ENCODE measurements at places on chromosomes 2 and 18.

DNA sequence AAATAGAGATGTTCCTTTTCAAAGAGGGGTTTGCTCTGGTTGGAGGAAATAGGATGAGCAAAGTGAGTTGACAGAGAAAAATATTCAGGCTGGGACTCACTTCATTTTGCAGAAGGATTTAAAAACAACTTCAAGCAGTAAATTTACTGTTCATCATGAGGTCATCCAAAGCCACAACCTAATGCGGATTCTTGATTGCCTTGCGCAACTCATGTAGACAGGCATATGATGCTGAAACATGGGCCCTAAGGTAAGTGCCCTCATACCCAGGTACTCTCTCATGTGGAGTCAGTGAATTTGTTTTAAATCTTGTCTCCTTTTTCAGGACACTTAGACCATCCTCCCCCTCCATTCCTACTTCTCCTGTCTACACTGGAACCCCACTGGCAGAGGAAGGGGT lies 51.9 kb upstream of the LYPD1 start:
- no peak for DNase-seq

DNA sequence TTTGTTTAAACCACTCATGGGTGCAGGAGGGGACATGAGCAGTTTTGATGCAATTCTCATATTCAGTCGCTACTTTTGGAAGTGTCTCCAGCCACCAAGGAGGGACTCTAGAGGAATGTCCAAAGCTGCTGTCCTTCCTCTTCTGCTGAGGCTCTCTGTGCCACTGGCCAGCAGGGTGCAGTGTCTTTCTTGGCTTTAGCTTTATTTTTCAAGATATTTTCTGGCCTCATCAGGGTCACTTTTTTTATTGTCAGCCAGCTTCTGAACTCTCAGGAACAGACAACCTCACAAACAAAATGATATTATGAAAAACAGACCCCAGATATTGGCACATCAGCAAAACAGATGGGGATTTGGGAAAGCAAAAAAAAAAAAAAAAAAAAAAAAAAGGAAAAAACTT lies 289.3 kb upstream of the ZSWIM2 start:
- DNase-seq = no peak

DNA sequence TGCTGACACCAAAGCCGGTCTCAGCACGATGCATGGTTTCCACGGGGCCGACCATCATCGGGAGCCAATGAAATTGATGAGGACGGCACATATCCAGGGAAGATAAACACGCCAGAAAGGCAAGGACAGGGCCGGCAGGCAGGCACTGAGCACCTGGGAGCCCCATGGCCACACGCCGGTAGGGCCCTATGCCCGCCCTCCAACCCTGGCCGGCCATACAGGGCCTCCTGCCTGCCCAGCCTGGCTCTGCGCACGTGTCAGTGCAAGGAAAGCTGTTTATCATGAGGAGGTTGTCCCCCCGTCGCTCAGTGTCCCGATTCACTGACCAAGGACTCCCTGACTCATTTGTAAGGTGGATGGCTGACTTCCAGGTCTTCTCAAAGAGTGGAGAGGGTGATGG lies 237.5 kb downstream of the GLI2 start:
- DNase-seq = no peak

DNA sequence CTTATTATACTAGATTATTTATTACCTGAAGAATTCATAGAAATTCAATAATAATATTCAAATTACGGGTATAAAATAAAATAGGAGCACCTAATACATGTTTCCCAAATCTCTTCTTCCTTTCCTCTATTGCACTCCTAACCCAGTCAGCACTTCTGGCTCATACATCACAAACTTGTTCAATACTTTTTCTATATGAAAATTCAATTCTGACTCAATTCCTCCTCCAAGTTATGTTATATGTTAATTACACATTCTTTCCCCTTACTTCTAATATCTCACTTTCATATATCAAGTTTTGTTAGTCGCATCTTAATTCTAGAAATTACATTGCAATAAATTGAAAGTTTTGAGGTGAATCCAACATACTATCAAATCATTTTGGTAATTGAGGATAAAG lies 17.9 kb upstream of the COL3A1 start:
- no peak for DNase-seq

- DNase-seq = no peak
These were observed 50.1 kb downstream of the HS1BP3 start for GRCh38 chr2:20600756-20601325.

- DNase-seq = peak; percentile 4
These were observed 12.0 kb downstream of the SIGLEC15 start for GRCh38 chr18:45837283-45838070.

- DNase-seq = no peak
These were observed 472.2 kb upstream of the DCC start for GRCh38 chr18:51867767-51868166.

DNA sequence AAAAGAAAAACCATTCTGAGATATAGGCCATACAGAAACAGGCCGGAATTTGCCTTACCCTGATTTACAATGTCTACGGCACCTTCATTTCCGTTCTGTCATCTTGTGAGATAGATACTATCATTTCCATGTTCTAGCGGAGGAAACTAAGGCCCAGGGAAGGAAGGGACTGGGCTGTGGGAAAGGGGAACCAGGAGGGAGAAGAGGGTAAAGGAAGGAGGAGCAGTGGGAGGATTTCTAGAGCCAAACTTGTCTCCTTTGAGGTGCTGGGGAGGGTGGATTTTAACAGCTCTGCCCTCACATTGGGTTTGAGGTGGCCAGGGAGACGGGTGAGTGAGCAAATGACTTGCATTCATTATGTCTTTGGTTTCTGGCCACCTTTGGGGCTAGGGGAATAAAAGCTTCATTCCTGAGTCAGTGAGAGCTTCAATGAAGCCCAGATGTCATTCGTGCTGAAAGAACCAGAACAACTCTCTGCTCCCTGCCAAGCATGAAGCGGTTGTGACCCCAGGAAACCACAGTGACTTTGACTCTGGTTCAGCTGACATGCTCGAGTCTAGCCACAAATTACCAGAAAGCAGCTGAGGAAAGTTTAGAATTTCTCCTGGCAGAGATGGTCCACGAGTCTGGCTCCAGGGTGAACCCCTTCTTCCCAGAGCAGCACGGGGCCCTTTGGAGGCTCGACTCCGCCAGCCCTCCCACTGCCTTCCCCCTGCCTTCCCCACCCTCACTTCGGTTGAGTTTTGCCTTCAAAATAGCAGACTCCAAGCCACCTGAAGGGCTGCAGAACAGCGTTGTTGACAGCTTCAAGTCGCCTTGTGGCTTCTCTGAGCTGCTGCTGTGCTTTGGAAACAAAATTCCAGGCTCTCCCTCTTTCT lies 3.8 kb downstream of the ACTG2 start:
- DNase-seq = no peak

- DNase-seq = no peak
These were observed 150.9 kb upstream of the KCNH7 start for GRCh38 chr2:162989507-162989906.

- no peak for DNase-seq
These were observed 16.5 kb downstream of the STRN start for GRCh38 chr2:36949845-36950244.

DNA sequence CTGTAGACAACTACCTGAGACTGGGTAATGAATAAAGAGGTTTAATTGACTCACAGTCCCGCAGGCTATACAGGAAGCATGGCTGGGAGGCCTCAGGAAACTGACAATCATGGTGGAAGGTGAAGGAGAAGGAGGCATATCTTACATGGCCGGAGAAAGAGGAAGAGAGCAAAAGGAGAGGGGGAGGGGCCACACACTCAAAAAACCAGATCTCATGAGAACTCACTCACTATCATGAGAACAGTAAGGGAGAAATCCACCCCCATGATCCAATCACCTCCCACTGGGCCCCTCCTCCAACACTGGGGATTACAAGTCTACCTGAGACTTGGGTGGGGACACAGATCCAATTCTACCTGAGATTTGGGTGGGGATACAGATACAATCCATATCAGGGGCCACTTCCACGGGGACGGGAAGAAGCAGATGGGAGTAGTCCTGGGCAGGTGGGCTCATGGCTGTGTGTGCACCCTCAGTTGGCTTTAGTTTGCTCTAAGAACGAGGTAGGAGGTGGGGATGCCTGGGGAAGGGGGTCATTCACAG lies 9.9 kb downstream of the MAB21L4 start:
- DNase-seq = no peak

DNA sequence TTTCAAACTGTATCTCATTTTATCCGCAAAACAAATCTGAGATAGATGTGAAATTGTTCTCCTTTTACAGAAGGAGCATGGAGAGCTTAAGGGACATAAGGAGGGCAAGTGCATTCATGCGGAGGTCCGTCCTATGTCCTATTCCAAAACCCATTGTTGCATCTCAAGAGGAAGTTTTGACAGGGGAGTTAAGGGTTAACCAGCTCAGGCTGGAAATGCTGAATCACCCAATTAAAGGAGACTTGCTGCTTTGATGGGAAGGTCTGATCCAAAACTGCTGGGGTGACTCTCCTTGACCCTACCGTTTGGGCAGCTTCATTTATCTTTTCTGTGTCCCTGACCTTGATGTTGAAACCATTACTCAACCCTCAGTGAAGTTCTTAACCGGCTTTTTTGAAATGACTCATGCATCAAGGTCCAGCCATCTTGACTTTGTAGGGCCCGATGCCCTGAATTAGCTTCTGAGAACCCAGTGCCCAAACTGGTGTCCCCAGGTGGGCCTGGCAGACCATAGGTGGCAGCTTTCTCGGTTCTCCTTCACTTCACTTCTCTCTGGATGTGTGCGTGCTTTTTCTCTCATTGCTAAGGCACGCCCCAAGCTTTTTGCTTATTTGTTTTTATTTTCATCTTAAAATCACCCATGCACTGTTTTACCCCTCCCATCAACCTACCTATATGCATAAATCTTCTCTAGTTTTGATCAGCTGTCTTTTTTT lies 15.9 kb upstream of the TXNDC2 start:
- DNase-seq = no peak

- no peak for DNase-seq
These were observed 23.2 kb downstream of the HJURP start for GRCh38 chr2:233831011-233831721.

- no peak for DNase-seq
These were observed 427.0 kb upstream of the TNP1 start for GRCh38 chr2:217286833-217287232.

GRCh38 chr2:58862244-58862643 lies 621.1 kb upstream of the FANCL start:
- DNase-seq = no peak

- no peak for DNase-seq
These were observed 23.7 kb upstream of the ST8SIA3 start for GRCh38 chr18:57328665-57329064.

- no peak for DNase-seq
These were observed 40.2 kb downstream of the SLC35F5 start for GRCh38 chr2:113716291-113716690.

DNA sequence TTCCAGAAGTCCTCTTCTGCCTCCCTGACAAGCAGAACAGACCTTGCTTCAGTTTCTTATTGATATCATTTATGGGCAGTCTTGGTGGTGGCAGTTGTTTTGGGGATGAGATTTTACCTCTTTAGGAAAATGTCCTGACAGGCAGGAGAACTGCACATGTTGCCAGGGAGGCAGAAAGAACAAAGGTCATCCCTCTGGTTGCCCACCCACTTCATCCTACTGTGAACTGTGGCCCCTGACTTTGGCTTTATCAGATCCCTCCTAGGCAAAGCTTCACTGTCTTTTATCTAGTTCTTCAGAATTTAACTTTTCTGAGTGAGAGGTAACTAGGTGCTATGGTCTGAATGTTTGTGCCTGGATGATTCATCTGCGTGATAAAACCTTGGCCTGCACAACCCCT lies 2071.3 kb upstream of the CELF4 start:
- no peak for DNase-seq

GRCh38 chr18:23933407-23933806 lies 81.1 kb upstream of the TTC39C start:
- DNase-seq = no peak

- DNase-seq = no peak
These were observed 62.1 kb downstream of the TMEM17 start for GRCh38 chr2:62443886-62444285.

DNA sequence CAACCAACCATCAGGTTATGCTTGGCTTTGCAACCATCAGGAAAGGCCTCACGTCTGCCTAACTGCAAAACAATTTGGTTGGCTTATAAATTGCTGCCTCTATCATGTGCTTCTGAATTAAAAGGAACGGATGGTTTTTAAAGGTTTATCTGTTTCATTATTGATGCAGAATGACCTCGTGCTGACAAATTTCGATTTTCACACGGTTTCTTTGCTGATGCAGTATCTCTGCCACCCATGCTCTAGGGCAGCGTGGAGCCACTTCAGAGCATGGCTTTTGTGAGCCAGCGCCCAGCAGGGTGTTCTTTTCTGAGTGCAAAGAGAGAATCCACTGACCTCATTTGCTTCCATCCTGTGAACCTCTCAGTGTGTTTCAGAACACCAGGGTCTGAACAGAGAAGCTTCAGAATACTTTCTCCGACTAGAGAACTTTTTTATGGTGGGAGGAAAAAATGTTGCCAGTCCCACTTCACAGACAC lies 143.1 kb upstream of the L3MBTL4 start:
- no peak for DNase-seq

DNA sequence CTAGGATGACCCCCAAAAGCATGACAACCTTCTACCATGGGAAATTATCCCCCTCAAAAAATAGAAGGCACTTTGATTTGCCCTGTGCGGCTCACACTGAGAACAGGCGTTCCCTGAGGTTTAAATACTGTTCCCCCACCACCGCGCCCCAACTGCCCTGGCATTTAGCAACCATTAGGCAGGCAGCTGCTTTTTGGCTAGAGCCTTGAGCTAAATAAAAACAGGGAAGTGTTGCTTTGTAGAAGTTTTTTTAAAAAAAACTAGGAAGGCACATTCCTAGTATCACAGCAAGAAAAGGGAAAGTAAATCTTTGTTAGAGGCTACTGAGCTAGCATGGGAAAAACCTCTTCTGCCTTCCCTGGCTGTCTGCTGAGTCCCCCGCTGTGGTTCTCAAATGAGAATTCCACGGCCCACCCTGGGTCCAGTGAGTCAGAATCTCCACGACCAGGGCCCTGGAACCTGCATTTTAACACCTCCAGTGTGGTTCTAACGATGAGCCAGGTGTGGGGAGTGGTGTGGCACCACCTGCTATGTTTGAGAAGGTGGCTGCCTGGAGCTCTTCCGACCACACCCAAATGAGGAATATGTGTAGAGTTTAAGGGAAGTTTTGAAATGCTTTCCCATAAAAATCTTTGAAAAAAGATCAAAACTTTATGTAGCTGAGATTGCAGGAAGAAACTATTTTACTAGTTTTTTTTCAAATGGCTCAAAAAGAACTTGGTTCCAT lies 66.4 kb downstream of the VIT start:
- no peak for DNase-seq
